ENCODE measurements at places on chromosomes 11 and 22.

DNA sequence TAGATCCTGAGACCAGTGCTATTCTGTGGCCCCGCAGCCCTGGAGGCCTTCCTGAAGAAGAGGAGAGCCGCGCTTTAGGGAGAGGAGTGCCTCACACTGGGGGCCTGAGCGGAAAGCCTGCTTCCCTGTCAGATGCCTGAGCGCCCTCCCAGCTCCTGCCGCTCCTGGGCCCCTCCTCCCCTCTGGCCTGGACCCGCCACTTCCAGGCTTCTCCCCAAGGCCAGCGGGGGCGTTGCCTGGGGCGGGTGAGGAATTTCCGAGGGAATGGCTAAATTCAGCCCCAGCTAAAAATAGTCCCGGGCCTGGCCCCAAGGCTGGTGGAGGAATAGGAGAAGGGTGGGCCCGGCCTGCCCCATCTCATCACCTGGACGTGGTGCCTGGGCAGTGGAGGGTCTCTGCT is 15.4 kb downstream of the ARHGEF17 start:
- DNase-seq: no peak

DNA sequence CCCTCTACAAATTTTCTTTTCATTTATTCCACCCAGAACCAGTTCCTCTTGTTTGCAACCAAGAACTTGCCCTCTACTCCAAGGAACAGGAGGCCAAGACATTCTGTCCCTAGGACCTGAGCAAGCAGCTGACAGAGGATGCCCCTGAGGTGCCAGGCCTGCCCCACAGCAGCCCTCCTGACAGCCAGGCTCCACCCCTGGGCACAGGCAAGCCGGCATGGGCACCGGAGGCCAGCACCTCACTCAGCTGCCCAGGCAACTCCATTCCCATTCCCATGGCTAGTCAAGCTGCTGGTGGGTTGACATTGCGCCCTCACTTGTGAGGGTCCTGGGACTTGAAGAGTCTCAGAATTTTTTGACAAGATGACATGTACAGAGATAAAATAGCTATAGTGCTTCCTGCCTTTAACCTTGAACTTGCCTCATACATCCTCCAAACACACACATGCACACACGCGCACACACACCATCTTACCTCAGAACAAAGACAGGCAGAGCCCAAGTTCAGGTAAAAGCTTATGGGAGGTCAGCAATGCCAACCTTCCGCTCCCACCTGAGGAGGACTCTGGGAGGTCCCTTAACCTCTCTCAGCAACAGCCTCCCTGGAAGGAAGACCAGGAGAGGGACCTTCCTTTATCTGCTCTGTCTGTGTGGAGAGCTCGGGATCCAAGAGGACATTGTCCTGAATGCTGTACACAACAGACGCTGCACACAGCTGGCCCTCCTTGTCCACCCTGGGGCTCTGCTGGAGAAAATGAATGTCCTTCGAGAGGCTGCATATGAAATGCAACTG is 620.9 kb upstream of the CADM1 start:
- no peak for DNase-seq

- DNase-seq: no peak
Observed at GRCh38 chr11:1384199-1384970, 5.3 kb upstream of the BRSK2 start.

DNA sequence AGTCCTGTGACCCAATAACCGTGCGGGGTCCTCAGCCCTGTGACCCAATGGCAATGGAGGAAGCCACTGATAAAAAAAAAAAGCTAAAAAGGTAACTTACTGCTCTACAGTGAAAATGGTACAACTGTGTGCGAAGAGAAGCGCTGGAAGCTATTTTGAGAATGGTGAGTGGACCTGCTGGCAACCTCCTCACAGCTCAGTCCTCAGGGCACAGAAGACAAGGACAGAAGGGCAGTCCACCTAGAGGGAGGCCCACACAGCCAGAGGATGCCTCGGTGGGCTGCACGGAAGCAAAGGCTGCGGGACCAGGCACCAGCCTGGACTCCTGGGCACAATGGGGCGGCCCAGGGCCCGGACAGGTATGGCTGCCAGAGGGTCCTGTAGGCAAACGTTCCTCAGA is 35.6 kb downstream of the BRD1 start:
- DNase-seq: no peak

DNA sequence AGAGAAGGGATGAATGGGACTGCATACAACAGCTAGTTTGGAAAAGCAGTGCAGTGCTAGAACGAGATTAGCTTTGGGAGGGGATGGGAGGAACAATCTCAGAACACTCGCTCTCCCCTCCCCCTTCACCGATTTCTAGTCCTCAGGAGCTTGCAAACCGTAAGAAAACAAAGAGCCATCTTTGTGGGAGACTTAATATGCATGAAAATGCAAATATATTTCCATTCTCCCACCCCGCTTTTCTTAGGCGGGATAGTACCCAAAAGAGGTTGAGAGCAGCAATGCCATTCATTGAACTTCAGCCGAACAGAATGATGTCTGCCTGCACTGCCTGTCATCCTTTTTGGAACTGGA is 1.1 kb downstream of the SPINDOC start:
- no peak for DNase-seq

DNA sequence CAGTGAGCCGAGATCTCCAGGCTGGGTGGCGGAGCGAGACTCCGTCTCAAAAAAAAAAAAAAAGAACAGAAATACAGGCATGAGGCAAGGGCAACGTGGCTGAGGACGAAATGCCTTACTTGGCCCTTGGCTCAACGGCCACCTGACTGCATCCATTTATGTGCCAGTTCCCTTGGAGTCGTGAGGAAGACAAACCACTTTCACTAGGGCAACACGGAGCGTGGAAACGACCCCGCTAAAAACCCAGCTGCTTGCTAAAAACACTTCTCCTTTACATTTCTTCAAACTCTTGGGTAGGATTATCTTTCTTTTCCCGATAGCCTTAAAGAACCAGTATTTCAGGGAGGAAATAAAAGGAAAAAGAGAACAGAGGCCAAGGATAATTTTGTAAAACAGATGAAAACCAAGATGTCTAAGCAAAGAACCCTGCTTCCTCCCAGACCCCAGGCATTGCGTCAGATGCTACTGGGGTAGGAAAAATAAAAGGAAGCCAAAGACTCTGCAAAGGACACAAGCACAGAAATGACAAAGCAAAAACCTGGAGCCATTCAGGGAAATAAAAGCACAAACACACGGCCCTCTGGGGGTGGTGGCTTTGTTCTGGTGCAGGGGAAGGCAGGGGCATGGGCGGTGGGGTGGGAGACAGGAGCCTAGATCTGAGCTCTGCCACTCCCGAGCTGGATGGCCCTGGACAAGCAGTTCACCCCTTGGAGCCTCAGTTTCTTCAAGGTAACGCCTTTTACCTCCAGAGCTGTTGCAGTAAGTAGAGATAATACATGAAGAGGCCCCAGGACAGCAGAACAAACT is 37.0 kb downstream of the PC start:
- DNase-seq: no peak

DNA sequence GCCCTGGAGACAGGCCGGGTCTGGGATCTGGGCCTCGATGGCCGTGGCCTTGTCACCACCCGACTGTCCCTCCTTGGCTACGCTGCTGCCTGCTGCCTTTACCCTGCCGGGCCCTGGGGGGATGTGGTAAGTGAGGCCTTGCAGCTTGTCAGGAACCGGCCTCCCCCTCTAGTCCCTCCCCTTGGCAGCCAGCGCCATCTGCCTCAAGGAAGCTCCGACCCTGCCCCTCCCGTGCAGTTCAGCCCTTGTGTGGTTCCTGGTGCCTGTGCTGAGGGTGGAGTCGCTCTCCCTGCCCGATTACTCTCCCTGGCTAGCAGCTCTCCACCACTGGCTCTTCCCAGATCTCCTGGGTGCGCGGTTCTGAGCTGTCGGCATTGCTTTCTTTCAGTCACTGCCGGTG is 33.7 kb downstream of the CTTN start:
- DNase-seq: no peak

- DNase-seq: no peak
Observed at GRCh38 chr11:26905368-26905767, 88.5 kb upstream of the FIBIN start.

- no peak for DNase-seq
Observed at GRCh38 chr11:76592961-76593360, 77.6 kb downstream of the LRRC32 start.

DNA sequence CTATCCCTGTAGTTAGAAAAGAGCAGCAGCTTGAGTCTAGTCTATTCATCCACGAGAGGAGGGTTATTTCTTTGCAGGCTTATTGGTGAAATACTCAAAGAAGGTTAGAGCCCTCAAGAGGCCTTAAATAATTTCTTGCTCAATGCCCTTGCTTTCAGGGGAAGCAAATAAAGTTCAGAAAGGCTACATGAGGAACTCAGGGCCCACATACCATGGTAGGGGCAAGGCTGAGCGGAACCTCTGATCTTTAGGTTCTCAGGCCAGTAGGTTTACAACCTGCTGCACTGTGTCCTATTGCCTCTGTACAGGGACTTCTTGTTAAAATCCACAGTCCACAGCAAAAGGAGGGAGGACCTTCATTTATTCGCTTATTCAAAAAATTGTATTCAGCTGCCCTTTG is 101.7 kb downstream of the ADAMTS15 start:
- no peak for DNase-seq

DNA sequence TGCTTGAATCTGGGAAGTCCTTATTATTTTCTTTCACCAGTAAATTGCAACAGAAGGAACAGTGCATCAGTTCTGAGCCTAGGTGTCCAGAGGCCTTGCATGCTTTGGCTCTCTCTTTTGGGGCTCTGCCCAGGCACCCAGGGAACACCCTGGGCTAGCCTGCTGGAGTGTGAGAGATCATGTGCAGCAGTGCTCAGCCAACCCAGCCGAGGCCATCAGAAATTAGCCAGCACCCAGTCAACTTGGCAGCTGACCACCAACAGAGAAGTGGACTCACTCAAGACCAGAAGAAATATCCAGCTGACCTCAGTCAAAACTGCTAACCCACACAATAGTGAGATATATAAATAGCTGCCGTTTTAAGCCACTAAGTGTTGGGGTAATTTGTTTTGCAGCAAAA is 11.2 kb upstream of the P4HA3 start:
- DNase-seq: no peak

DNA sequence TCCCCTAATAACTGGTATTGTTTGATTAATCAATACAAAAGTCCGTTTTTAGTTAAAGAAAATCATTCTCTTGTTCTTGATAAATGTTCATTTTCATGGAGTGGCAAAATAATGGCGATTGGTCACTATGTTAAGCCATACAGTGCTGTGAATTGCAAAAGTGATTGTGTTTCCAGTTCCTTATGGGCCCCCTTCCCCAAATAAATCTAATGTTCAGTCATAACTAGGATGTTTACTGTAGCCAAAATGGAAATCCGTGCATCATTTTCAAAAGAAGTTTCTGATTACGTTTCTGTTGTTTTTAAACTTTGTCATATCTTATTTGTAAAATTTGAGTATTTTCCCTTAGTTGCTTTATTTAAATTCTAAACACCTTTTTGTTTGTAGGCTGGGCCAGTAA is 845 bp downstream of the RBM7 start:
- no peak for DNase-seq

GRCh38 chr22:35904752-35905151 is 123.9 kb downstream of the RBFOX2 start:
- no peak for DNase-seq

- no peak for DNase-seq
Observed at GRCh38 chr11:119223856-119224255, 17.7 kb downstream of the CBL start.

DNA sequence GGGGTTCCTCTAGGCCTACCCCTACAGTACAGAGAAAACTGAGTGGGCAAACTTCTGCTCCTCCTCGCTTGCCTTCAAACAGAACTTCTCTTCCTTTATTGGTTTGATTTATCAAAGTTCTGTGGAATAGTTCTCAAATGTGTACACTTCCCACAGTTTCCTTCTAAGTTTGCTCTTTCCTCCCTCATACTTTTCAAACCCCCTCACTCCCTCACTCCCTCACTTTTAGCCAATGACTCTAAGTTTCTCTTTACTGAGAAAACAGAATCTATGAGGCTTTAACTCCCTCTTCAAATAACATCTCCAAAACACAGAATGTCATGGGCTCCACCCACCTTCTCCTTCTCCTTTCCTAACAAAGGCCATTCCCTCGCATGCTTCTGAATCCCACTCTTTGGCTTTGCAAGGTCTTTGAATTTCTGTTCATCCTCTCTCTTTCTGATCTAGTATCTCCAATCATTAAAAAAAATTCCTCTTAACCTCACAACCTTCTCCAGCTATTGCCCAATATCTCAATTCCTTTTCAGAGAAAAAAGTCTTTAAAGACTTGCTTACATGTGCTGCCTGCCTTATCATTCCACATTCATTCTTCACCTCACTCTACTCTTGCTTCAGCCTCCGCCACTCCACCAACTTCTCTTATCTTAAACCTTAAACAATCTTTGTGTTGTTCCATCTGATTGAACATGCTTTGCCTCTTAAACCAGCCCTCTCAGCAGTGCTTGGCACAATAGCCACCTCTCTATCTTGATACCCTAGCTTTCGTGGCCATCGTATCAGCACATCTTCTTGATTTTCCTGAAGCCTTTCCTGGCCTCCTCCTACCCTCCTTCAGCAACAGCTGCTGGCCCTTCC is 57.2 kb downstream of the DDI1 start:
- DNase-seq: no peak

GRCh38 chr11:8075119-8075726 is 5.8 kb upstream of the TUB start:
- no peak for DNase-seq

DNA sequence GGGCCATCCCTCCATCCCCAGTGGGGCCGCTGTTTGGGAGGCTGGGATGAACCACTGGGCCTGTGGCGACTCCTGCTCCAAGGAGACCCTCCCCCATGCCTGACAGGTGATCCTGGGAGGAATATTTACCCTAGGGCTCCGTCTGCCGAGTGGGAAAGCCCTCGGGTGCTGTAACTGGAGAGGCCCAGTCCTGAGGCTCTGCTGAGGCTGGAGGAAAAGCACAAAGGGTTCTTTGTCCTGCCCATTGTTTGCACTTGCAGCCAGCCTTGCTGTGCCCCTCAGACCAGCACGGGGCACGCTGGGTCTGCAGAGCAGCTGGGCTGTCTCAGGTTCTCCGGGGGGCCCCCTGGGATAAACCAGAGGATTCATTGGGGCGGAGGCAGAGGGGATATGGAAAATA is 321.1 kb downstream of the MN1 start:
- no peak for DNase-seq

GRCh38 chr11:19952116-19952605 is 208.1 kb downstream of the DBX1 start:
- no peak for DNase-seq

DNA sequence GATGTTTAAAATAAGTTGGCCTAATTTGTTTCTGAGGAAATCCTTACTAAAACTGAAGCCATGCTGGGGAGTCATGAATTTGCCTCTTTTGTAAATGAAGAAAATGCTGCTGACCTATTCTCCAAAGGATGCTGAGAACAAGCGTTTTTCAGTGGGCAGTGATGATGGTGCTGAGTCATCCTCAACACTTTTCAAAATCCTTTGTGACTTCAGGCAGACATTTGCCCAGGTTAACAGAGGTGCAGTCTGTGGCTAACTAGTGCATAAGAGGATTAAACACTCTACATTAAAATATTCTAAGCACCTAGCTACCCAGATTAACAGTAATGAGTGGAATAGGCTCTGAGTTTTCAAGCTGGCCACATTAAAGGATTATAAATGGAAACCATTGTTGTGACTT is 509.0 kb downstream of the DLG2 start:
- DNase-seq: no peak

GRCh38 chr22:23302171-23303002 is 122.1 kb downstream of the BCR start:
- DNase-seq: no peak

GRCh38 chr11:116513894-116514293 is 258.9 kb downstream of the BUD13 start:
- DNase-seq: no peak

GRCh38 chr22:26443901-26444690 is 15.0 kb downstream of the ASPHD2 start:
- no peak for DNase-seq
